ENCODE measurements at places on chromosomes 12 and 14.

DNA sequence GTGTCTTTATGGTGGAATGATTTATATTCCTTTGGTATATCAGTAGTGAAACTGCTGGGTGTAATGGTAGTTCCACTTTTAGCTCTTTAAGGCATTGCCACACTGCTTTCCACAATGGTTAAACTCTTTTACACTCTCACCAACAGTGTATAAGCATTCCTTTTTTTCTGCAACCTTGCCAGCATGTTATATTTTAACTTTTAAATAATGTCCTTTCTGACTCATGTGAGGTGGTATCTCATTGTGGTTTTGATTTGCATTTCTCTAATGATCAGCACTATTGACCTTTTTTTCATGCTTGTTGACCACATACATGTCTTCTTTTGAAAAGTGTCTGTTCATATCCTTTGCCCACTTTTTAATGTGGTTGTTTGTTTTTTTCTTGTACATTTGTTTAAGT lies 142.5 kb downstream of the MSRB3 start:
- no peak for DNase-seq

GRCh38 chr14:96792591-96792990 lies 4.6 kb upstream of the VRK1 start:
- no peak for DNase-seq

- no peak for DNase-seq
Observed at GRCh38 chr12:53806721-53807120, 54.9 kb upstream of the CISTR start.

- no peak for DNase-seq
Observed at GRCh38 chr12:130713581-130713991, 2.5 kb downstream of the RIMBP2 start.

GRCh38 chr12:6774499-6775062 lies 2.3 kb downstream of the LAG3 start:
- DNase-seq, result no peak
